Activated CD4-positive, alpha-beta memory T cell treated with anti-CD3 and anti-CD28 coated beads, Interleukin-2, amount 10 ng/mL, durations not matched to agents 7 days and 5 days (primary cell): ENCODE measurements at places on chromosomes 13 and 19.
A peak's percentile ranks its signal among the peaks of the same experiment; 100 is the strongest.

- DNase-seq: peak; percentile 94
Observed at GRCh38 chr19:55301459-55302317, 17.9 kb downstream of the BRSK1 start.

DNA sequence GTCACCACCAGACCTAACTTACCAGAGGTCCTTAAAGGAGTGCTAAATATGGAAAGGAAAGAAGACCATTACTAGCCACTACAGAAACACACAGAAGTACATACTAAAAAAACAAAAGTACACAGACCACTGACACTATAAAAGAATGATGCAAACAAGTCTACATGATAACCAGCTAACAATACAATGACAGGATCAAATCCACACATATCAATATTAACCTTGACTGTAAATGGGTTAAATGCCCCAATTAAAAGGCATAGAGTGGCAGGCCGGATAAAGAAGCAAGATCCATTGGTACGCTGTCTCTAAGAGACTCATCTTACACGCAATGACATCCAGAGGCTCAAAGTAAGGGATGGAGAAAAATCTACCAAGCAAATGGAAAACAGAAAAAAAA lies 47.2 kb downstream of the UBL3 start:
- no peak for DNase-seq

GRCh38 chr13:66585669-66586203 lies 644.4 kb downstream of the PCDH9 start:
- no peak for DNase-seq

GRCh38 chr13:113125506-113126264 lies 3.1 kb downstream of the F10 start:
- no peak for DNase-seq

GRCh38 chr19:3768015-3768747 lies 3.8 kb downstream of the RAX2 start:
- no peak for DNase-seq

- no peak for DNase-seq
Observed at GRCh38 chr13:31929031-31929770, 102.4 kb upstream of the FRY start.

DNA sequence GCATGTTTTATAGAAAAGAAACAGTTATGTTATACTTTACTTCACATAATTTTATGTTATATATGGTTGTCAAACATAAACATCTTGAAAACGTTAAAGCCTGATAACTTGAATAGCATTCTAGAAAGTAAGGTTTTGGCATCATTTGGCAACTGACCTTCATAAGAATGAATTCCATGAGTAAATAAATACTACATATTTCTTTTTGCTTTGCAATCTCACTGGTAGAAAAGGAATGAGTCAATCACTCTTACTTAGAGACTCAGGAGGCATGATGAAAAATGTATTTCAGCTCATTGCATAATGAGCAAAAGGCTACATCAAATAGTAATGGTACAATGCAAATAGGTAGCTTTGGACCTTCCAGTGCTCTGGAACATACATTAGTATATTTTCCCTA lies 1381.9 kb downstream of the EFNB2 start:
- DNase-seq: no peak

DNA sequence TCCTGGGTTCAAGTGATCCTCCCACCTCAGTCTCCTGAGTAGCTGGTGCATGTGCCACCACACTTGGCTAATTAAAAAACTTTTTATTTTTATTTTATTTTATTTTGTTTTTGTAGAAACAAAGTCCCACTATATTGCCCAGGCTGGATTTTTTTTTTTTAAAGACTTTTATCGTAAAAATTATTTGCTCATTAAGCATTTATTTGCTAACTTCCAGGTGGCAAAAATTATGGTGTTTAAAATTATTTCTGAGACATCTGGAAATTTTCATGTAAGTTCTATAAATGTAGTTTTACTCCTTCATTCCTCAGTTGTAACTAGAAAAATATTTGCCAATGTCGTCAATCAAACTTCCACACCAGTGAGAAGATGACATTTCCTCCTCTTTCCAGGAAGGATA lies 233.3 kb upstream of the DACH1 start:
- no peak for DNase-seq

DNA sequence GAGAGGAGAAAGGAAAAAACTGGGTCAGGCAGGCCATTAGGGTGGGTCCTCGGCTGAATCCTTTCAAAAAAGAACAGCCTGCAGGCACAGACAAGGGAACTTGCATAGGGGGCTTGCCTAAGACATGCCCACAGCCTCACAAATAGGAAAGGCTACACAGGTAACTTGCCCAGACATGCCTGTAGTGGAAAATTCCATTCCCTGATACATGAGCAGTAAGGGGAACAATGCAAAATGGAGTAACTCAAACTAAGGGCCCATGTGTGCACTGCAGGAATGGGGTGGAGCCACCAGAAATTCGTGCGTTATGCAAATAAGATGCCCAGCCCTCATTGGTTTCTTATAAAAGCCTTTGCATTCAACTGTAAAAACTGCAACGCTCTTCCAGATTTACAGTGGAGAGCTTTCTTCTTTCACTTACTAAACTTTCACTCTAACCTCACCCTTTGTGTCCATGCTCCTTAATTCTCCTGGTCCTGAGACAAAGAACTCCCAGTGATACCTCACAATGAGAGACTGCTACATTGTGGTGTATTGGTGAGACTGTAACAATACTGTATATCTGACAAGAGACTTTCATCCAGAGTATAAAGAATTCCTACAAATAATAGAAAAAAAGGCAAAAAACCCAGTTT lies 59.5 kb upstream of the SLITRK1 start:
- DNase-seq: no peak

- no peak for DNase-seq
Observed at GRCh38 chr13:34214686-34215085, 396.7 kb downstream of the RFC3 start.

GRCh38 chr19:50702871-50703829 lies 16.5 kb downstream of the SHANK1 start:
- DNase-seq: no peak

GRCh38 chr13:50191004-50191403 lies 175.8 kb downstream of the KCNRG start:
- DNase-seq: no peak

DNA sequence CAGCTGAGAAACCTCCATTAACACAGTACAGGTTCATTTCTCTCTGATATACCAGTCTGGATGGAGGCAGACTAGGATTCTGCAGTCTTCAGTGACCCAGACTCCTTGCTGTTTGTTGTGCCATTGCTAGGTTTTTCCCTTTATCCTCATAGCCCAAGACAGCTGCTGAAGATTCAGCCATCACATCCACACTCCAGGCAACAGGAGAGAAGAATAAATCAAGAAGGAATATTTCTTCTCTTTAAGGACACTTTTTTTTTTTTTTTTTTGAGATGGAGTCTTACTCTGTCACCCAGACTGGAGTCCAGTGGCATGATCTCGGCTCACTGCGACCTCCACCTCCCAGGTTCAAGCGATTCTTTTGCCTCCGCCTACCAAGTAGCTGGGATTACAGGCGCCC lies 14.3 kb downstream of the CLPTM1 start:
- DNase-seq: no peak

GRCh38 chr19:45496349-45496953 lies 396 bp downstream of the RTN2 start:
- DNase-seq: peak; percentile 63

DNA sequence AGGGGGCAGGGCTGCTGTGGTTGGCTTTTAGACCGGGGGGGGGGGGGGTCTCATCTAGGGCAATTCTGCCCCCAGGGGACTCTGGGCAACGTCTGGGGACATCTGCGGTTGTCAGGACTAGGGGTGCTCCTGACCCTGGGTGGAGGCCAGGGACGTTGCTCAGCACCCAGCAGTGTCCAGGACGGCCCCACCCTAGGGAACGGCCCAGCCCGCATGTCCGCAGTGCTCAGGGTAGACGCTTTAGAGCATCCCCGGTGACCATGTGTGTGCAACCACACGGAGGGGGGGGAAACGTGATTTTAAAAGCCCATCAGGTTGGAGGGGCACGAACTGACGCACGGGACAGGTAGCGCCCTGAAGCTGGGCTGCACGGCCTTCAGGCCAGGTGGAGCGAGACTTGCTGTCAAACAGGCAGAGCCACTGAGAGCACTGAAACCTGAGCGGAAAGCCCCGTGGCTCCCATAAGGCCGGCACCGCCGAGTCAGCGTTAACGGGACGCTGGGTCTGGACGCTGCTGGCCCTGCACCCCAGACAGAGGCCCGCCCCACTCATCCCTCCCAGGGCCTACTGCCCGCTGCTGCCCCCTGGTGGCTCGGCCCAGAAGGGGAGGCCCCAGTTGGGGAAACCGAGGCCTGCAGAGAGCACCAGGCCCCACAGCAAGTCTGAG lies 8.3 kb downstream of the CACTIN start:
- DNase-seq: peak; percentile 50

GRCh38 chr13:96780105-96780504 lies 214.2 kb downstream of the OXGR1 start:
- no peak for DNase-seq

DNA sequence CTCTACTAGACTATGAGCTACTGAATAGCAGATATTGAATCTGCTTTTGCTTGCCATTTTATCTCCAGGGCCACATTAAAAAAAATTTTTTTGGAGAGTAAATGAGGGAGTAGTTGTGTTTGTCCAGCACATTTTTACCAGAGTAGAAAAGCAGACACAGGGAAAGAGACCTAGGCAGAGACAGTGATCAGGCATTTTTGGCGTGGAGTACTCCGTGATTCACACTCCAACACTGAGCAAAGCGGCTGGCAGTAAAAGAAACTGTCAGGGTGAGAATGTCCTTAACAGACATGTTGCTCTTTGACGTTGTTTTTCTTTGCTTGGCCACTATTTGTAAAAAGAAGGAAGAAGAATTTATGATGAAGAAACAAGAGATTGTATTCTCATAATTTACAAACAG lies 304.0 kb downstream of the TDRD3 start:
- DNase-seq: no peak
